ENCODE measurements at places on chromosomes 3 and 15.

DNA sequence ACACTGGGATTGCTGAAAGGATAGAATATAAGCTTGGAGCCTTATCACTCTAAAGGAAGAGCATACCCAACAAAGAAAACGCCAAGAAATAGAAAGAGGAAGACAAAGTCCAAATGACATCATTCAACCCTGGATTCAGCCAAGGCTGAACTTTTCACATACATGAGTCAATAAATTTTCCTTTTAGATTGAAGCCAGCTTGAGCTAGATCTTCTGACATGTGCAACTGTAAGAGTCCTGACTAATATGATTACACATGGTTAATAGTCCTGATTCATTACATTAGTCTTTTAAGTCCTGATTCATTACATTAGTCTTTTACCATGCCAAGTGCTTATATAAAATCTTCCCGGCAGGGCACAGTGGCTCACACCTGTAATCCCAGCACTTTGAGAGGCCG lies 13.6 kb upstream of the DENND6A start:
- DNase-seq = no peak

GRCh38 chr15:33071451-33071850 lies 123.1 kb downstream of the FMN1 start:
- DNase-seq = no peak

DNA sequence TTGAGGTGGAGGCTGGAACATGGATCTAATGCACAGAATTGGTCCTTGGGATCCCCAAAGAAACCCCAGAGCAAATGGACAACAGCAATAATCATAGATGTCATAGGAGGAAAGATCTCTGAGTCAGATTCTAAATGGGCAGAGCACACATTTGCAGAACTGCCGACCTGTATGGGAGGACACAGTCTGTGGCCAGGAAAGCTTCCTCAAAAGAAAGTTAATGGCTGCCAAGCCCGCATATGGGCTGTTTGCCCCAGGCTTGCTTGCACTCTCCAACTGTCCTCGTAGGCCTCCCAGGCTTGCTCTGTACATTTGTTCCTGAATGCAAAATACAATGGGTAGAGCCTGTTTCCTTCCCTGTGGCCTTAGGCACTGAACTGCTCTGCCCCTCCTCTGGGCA lies 102.0 kb upstream of the PLXNA1 start:
- no peak for DNase-seq

DNA sequence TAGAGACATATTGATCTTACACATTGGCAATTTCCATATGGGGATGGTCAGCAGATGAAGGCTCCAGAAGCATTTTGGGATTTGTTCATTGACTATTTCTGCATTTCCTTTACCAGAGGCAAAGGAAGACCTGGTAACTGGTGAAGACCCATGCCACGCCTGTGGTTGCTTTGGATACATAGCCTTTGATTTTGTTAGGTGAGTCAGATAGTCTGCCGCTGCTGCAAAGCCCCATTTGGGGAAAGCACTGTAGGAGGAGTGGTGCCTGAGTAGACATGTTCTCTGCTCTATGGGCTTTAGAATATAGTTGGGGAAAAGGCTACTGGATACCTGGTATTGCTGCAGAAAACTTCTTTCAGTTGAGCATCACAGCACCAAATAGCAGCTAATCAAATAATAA lies 56.8 kb downstream of the TFG start:
- DNase-seq = no peak

GRCh38 chr15:40829115-40829514 lies 607 bp upstream of the PPP1R14D start:
- DNase-seq = no peak

GRCh38 chr3:149388001-149388440 lies 10.6 kb upstream of the TM4SF1 start:
- no peak for DNase-seq

All from stimulated activated CD8-positive, alpha-beta memory T cell treated with anti-CD3 and anti-CD28 coated beads, Interleukin-4, amount 100 ng/mL, for 4 hours (primary cell).